ENCODE measurements at places on chromosomes 2 and 18.

DNA sequence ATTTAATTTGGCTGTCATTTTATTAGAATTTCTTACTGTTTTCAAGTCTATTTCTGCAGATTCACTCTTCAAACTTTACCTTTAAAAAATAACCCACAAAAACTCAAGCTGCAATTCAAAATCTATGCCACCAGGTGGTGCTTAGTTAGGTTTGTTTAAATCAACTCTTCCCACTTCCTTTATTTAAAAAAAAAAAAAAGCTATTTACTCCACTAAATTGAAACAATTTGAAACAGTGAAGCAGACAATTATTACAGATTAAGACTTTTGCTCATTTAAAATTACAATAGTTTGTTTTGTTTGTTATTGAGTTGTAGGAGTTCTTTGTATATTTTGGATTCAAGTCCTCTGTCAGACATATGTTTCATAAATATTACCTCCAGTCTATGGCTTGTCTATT is 300.0 kb downstream of the PDE11A start:
- H3K4me3 ChIP-seq = no peak overlapping the region
- no peak overlapping the region for H3K27ac ChIP-seq
- H3K36me3 ChIP-seq = no peaks in the 10 kb centered on the region

GRCh38 chr18:28854964-28855363 is 678.0 kb upstream of the CDH2 start:
- H3K27me3 ChIP-seq = no peaks in the 10 kb centered on the region
- no peaks in the 10 kb centered on the region for H3K4me1 ChIP-seq
- H3K27ac ChIP-seq = no peak overlapping the region
- peak overlapping the region; percentile 35 for H3K4me3 ChIP-seq
- H3K36me3 ChIP-seq = no peaks in the 10 kb centered on the region

GRCh38 chr2:100198461-100199230 is 56.3 kb upstream of the AFF3 start:
- H3K4me3 ChIP-seq = no peak overlapping the region
- H3K4me1 ChIP-seq = peaks cover 24% of the 10 kb centered on the region
- no peaks in the 10 kb centered on the region for H3K27me3 ChIP-seq
- DNase-seq = no peak

DNA sequence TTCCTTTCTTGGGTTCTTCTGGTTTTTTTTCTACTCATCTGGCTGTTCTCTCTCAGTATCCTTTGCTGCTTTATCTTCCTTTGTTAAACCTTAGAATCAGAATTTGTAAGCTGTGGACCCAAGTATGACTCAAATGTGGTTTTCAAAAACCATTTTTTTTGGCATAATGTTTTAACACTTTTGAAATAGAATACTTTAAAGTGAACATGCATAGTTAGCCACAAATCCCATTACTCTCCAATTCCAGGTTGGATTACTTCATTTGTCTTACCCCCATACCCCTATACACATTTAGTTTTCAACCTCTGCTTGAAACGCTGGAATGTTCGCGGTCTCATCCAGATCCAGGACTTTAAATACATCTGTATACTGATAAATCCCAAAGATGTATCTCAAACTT is 29.1 kb downstream of the ALMS1 start:
- no peaks in the 10 kb centered on the region for H3K36me3 ChIP-seq
- no peaks in the 10 kb centered on the region for H3K27me3 ChIP-seq
- no peak overlapping the region for H3K4me3 ChIP-seq
- H3K4me1 ChIP-seq = no peaks in the 10 kb centered on the region
- no peak overlapping the region for H3K27ac ChIP-seq

DNA sequence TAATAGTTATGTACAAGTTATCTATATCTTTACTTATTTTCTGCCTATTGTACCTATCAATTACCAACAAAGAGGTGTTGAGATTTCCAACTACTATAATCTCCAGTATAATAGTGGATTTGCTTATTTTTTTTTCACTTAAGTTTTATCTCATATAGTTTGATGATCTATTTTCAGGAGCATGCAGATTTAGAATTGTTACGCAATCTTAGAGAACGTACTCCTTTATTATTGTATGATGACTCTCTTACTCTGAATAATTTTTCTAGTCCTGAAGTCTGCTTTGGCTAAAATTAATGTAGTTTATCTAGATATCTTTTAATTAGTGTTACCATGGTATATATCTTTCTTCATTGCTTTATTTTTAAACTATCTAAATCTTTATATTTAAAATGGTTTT is 205.2 kb downstream of the SCG2 start:
- H3K4me1 ChIP-seq = no peaks in the 10 kb centered on the region
- no peaks in the 10 kb centered on the region for H3K36me3 ChIP-seq
- DNase-seq = no peak
- H3K27me3 ChIP-seq = no peaks in the 10 kb centered on the region
- no peak overlapping the region for H3K4me3 ChIP-seq

GRCh38 chr2:226693521-226693920 is 106.1 kb downstream of the IRS1 start:
- no peaks in the 10 kb centered on the region for H3K36me3 ChIP-seq
- H3K4me1 ChIP-seq = peaks cover 6% of the 10 kb centered on the region
- no peaks in the 10 kb centered on the region for H3K27me3 ChIP-seq
- no peak for DNase-seq
- no peak overlapping the region for H3K27ac ChIP-seq

- no peak overlapping the region for H3K27ac ChIP-seq
- H3K27me3 ChIP-seq = no peaks in the 10 kb centered on the region
- peaks cover 5% of the 10 kb centered on the region for H3K4me1 ChIP-seq
Measured at GRCh38 chr2:239182981-239183791, 217.6 kb downstream of the HDAC4 start.

DNA sequence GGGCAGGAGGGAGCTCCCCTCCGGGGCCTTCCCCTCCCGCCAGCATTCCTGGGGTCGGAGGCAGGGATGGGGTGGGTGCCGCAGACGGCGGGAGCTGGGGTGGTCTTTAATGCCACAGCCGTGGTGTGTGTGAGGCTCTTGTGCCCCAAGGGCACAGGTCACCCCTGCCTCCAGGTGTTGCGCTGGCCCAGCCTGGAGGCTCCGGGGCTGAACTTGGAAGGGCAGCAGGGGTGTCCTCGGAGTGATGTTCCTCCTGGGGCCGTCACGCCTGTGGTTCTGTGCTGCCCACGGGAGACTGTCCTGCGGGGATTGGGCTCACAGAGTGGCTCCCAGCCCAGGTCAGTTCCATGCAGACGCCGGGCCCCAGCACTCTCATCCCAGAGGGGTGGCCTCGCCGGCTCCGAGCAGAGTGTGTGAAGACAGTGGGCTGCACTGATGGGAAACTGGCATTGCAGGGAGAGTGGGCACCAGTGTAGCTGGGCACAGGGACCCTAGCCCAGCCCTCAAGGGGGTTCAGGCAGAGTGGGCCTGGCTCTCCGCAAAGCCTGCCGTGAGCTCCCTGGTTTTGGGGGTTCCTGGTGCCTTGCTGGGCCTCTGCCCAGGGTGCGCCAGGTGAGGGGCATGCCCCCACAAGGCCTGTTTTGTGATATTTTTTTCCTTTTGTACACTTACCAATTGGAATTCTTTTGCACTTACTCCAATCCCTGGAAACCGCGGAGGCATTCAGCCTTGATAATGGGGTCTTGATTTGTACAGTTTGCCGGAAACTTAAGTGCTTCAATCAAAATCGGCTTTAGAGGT is 56.7 kb downstream of the NFATC1 start:
- no peak for DNase-seq
- peaks cover 4% of the 10 kb centered on the region for H3K36me3 ChIP-seq
- H3K4me3 ChIP-seq = no peak overlapping the region
- no peak overlapping the region for H3K27ac ChIP-seq

DNA sequence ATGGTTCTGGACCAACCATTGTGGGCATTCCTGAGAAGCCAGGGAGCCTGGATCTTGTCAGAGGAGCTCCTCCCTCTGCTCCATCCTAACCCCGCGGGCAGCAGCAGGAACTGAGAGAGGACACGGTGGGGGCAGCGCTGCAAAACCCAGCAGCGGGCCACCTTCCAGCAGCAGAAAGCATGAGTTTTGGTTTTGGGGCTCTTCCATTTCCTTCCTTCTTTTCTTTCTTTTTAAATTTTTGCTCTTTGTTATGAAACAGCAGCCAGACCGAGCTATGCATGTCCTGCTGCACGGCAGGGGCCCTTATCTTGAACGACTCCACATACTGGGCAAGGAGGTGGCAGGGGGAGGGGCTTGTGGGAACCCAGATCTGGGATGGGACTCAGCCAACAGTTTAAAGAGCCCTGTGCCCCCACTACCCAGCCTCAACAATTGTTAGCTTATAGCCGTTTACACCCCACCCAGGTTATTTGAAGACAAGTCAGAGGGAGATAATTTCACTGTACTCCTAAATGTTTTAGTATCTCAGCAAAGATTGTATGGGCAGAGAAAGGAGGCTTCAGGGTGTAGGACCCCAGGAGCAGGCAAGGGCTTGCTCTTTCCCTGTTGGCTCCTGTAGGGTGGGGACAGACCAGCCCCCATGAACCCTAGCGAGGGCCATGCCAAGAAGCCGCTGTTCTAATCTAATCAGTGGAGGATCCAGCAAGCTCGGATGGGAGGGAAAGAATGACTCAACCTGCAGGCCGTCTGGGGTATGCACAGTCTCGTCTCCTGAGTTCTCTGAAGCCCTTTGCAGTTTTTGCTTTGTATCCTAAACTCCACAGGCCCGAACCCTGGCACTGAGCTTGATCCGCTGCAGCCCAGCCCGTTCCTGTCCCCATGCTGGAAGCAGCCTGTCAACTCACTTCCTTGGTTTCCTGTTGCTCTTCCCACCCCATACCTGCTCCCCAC is 75.3 kb downstream of the LRRFIP1 start:
- no peaks in the 10 kb centered on the region for H3K27me3 ChIP-seq
- H3K4me3 ChIP-seq = no peak overlapping the region
- no peaks in the 10 kb centered on the region for H3K36me3 ChIP-seq
- DNase-seq = peak; percentile 91
- peak overlapping the region; percentile 77 for H3K27ac ChIP-seq

- no peaks in the 10 kb centered on the region for H3K27me3 ChIP-seq
- peak overlapping the region; percentile 93 for H3K4me3 ChIP-seq
- H3K4me1 ChIP-seq = peaks cover 11% of the 10 kb centered on the region
- peaks cover 16% of the 10 kb centered on the region for H3K36me3 ChIP-seq
Measured at GRCh38 chr2:24076849-24077534, 866 bp upstream of the SF3B6 start.

GRCh38 chr2:177289824-177290628 is 25.5 kb upstream of the NFE2L2 start:
- no peaks in the 10 kb centered on the region for H3K27me3 ChIP-seq
- H3K4me3 ChIP-seq = no peak overlapping the region
- no peaks in the 10 kb centered on the region for H3K36me3 ChIP-seq
- DNase-seq = no peak
- no peaks in the 10 kb centered on the region for H3K4me1 ChIP-seq

GRCh38 chr2:136119717-136120675 is 2.0 kb upstream of the CXCR4 start:
- peaks cover 26% of the 10 kb centered on the region for H3K4me1 ChIP-seq
- DNase-seq = no peak
- no peaks in the 10 kb centered on the region for H3K36me3 ChIP-seq
- H3K4me3 ChIP-seq = peak overlapping the region; percentile 46
- peaks cover 88% of the 10 kb centered on the region for H3K27me3 ChIP-seq
- H3K27ac ChIP-seq = no peak overlapping the region

- peak overlapping the region; percentile 39 for H3K4me3 ChIP-seq
- peaks cover 2% of the 10 kb centered on the region for H3K4me1 ChIP-seq
- H3K27ac ChIP-seq = no peak overlapping the region
- peak; percentile 61 for DNase-seq
- no peaks in the 10 kb centered on the region for H3K36me3 ChIP-seq
Measured at GRCh38 chr2:20365249-20365817, 14.7 kb upstream of the PUM2 start.

DNA sequence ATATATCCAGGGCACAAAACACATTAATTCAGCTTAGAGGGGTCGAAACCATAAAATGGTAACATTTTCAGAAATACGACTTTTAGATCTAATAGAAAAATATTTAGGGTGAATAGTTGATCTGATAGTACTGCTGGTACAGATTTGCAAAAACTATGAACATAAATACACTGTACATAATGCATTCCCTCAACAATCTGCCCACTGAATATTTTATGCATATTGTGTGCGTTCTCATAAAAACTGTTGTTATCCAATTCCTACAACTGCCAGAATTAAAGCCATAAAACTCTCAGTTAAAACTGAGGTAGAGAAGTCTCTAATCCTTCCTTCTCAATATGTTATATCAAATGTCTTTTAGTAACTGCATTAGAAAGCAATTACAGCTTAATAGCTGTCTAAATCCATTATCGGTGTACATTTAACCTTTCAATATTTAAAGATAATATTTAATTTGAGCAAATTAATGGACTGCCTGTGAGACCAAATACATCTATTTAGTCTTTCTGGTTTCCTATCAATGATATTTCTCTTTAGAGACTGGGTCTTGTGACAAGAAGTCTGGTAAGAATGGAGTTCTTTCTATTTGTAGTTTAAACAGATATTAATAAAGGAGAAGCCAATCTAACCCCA is 32.5 kb downstream of the TCF4 start:
- no peak overlapping the region for H3K27ac ChIP-seq

- H3K4me1 ChIP-seq = no peaks in the 10 kb centered on the region
- DNase-seq = no peak
- no peaks in the 10 kb centered on the region for H3K27me3 ChIP-seq
- no peak overlapping the region for H3K4me3 ChIP-seq
Measured at GRCh38 chr2:231174211-231174651, 24.2 kb upstream of the ARMC9 start.

DNA sequence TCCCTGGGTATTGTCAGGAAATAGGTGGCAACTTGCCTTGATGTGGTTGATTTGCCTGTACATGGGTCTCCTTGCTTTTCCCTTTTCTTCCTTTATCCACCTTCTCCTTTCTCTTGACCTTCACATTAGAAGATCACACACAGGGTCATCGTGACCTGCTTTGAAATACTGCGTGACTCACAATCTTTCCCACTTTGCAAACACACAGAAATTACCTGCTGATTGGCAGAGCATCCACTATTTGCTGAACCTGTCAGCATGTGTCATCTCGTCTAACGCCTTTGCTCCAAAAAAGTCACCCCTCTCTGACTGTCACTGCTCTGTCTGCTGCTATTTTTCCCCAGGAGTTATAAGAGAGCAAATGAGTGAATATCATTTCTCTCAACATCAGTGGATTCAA is 60.8 kb downstream of the MYO3B start:
- no peaks in the 10 kb centered on the region for H3K4me1 ChIP-seq
- H3K27me3 ChIP-seq = peaks cover 5% of the 10 kb centered on the region
- H3K4me3 ChIP-seq = no peak overlapping the region
- DNase-seq = no peak
- H3K27ac ChIP-seq = no peak overlapping the region
- H3K36me3 ChIP-seq = no peaks in the 10 kb centered on the region

GRCh38 chr18:396556-396955 is 103.9 kb downstream of the COLEC12 start:
- H3K27ac ChIP-seq = no peak overlapping the region
- H3K36me3 ChIP-seq = peaks cover 10% of the 10 kb centered on the region
- H3K27me3 ChIP-seq = no peaks in the 10 kb centered on the region
- H3K4me3 ChIP-seq = peak overlapping the region; percentile 29
- no peak for DNase-seq

DNA sequence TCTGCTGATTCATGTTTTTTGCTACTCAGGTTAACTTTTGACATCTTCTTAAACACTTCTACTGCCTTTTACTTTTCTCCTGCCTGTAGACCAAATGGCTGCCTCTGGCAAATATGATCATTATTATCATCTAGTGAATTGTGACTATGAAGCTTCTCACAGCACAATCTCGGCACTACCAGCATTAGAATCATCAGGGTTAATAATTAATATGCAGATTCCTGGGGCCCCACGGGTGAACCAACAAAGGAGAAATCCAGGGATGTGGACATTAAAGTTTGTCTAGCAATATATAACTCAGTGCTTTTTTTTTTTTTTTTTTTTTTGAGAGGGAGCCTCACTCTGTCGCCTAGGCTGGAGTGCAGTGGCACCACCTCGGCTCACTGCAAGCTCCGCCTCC is 136.1 kb downstream of the SPOPL start:
- no peak overlapping the region for H3K4me3 ChIP-seq
- no peak overlapping the region for H3K27ac ChIP-seq
- peaks cover 3% of the 10 kb centered on the region for H3K27me3 ChIP-seq
- H3K4me1 ChIP-seq = no peaks in the 10 kb centered on the region
- no peaks in the 10 kb centered on the region for H3K36me3 ChIP-seq
- no peak for DNase-seq

Data from mesenchymal stem cell (in vitro differentiated cells and primary cell).